CD4-positive, alpha-beta T cell treated with Interleukin-15 for 4 hours (primary cell): ENCODE measurements at places on chromosomes 11 and 22.
A peak's percentile ranks its signal among the peaks of the same experiment; 100 is the strongest.

GRCh38 chr22:37283393-37283937 is 1.2 kb downstream of the CYTH4 start:
- peak; percentile 31 for DNase-seq

GRCh38 chr11:73971175-73971719 is 11.4 kb downstream of the UCP2 start:
- peak; percentile 31 for DNase-seq

DNA sequence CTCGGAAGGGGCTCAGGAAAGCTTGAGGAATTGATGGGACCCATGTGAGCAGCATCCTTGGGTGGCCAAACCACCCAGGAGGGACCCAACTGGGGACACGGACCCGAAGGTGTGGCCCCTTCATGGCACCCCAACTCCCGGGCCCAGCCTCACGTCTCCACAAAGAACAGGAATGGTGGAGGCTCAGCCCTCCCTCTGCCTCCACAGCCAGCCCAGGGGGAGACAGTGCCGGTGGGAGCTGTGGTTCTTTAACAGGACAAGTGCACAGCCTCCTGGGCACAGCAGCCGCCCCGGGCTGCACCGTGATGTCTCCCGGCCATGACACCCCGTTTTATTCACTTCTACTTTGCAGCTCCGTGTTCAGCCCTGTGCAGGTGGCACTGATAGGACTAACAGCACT is 587.2 kb downstream of the BRD1 start:
- DNase-seq = no peak

- no peak for DNase-seq
Measured at GRCh38 chr11:75279273-75279672, 38.7 kb downstream of the TPBGL start.

- DNase-seq = no peak
Measured at GRCh38 chr11:34273099-34273498, 84.7 kb downstream of the ABTB2 start.

GRCh38 chr11:3855808-3856491 is 486 bp downstream of the STIM1 start:
- DNase-seq = no peak

DNA sequence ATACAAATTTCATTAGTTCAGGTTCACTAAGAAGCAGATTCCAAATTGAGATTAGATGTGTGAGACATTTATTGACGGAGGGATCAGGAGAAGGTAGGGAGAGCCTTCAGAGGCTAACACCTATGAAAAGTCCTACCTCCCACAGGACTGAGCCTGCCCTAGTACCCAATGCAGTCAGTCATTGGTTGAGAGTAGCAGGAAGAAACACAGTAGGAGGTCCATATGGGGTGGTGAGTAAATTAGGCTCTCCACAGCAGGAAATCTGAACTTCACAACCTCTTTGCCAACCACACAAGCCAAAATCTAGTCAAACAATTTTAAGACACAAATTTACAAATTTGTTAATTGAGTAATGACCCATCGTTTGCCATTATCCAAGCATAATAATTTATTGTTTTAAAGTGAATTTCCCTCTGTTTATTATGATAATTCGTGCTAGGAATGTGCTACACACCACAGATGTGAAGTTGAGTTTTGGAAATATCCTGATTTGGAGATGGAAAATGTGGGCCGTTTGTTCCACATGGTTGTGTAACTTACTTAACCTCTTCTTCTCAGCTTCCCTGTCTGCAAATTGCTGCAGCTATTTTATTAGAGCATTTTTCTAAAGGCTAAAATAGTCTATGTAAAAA is 542.1 kb downstream of the ETS1 start:
- no peak for DNase-seq

DNA sequence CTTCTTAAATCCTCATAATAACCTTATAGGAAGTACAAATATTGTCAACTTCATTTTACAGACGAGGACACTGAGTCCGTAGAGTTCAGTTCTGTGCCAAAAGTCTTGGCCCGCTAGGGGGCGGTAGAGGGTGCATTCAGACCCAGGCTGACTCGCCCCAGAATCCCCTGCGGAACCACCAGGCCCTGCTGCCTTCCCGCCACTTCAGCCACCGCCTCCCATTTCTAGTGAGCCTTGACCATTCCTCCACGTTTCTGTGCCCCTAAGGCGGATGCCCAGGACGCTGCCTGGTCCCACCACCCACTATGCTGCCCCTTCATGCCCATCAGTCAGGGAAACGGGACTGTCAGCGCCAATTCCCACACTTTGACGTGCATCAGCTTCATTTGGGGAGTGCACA is 19.1 kb downstream of the SYT13 start:
- no peak for DNase-seq

GRCh38 chr22:30865656-30866055 is 102.9 kb downstream of the MORC2 start:
- DNase-seq = no peak

GRCh38 chr22:50189184-50189848 is 3.6 kb downstream of the TRABD start:
- no peak for DNase-seq

GRCh38 chr11:73531386-73531785 is 66.5 kb downstream of the FAM168A start:
- no peak for DNase-seq

- no peak for DNase-seq
Measured at GRCh38 chr11:87263264-87263838, 225.6 kb downstream of the TMEM135 start.

DNA sequence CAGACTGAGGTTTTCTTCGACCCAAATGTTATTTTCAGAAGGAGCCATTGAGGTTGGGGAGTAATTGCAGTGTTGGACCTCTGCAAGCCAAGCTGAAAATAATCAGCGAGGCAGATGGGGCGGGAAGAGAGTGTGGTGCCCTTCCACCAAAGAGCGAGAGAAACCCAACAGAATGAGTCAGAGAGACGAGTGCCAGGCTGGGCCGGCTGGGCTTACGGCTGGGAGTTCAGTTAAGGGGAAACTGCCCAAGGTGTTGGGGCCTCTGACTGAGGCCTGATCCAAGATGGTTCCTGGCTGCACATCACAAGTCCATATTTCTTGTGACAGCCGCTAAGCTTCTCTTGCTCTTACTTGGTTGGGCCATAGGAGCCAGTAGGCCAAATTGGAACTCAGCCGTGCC is 30.4 kb upstream of the CREB3L1 start:
- DNase-seq = no peak

DNA sequence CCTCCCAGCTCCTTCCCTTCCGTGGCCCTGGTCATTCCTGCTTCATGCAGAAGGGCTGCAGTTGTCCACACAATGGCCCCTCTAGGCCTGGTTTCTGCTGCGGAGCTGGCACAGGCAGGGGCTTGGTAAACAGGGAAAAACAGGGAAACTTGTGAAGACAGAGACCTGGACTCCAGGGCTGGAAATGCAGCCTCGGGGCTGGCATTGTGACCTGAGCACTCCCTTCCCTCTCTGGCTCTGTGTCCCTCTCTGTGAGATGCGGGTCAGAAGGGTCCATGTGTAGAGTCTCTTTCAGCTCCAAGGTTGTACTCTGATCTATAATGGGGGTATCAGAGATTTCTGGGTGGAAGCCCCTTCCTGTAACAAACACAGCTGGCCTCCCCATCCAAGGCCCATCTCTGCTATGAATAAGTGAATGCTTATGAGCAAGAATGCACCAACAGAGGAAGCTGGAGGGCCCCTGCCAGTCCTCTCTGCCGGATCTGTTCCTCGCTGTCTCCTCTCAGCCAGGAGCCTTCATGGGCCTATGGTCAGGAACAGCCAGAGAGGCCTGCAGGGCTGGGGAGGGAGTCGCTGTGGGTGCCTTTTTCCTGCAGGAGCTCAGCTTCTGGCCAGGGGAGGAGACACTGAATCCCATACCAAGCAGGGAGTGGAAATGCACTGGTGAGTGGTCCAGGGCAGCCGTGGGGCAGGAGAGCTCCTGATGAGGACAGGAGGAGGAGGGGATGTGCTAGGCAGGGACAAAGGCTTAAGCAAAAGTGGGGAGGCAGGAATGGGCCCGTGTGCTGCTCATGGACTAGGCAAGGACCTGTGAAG is 6.7 kb upstream of the DERL3 start:
- no peak for DNase-seq

DNA sequence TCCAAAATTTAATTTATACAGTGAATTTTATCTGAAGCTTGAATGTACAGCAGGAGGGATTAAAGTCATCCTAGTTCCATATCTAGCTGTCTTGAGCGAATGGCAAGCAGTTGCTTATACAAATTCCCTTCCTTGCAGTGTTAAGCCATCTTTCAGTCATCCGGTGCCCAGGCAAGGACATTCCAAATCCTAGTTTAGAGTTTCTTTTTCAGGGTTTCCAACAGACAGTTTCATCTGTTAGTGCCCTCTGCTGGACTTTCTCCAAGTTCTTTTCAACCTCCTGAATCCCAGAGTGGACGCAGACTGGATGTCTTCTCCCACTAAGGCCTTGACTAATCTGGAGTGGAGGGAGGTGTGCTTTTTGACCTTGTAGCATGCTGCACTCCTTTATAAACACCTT is 45.4 kb downstream of the GRAMD1B start:
- DNase-seq = no peak

DNA sequence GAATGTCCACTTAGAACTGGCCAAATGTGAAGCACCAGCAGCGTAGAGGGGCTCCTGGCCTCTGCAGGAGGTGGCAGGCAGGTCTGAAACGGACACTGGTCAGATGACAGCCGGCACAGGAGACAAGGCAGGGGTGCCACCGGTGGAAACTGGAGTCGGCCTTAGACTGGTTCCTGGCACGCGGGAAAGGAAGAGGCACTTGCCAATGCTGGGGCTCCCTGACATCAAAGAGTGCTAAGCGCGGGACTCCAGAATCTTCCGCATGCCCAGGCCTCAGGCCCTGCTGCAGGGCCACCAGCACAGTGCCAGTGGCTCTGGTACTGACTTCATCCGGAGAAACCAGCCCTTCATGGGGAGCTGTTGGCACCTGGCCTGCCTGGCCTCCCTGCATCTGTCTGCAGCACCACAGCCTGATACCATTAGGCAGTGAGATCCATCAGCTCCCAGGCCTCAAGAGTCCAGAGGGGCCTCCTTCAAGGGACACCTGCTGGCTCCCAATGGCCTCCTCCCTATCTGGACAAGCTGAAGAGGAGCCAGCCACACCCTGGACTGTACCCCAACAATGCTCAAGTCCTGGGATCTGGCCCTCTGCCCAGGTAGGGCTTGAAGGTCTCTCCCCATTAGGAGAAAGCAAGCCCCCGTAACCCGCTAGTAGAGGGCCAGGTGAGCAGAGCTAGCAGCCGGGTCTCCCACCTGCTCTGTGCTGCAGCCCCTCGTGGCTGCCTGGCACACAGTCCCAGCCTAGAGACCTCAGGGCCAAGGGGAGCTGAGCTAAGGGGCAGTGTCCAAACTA is 29.7 kb upstream of the GNB1L start:
- DNase-seq = no peak

DNA sequence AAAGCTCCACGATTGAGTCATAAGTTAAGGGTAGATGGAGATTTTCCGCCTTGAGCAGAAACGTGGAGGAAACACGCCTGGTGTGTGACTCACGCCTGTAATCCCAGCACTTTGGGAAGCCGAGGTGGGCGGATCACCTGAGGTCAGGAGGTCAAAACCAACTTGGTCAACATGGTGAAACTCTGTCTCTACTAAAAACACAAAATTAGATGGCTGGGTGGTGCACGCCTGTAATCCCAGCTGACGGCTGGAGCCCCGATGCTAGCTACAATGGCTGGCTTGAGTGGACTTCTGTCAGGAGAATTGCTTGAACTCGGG is 17.3 kb upstream of the DGCR8 start:
- DNase-seq = no peak

DNA sequence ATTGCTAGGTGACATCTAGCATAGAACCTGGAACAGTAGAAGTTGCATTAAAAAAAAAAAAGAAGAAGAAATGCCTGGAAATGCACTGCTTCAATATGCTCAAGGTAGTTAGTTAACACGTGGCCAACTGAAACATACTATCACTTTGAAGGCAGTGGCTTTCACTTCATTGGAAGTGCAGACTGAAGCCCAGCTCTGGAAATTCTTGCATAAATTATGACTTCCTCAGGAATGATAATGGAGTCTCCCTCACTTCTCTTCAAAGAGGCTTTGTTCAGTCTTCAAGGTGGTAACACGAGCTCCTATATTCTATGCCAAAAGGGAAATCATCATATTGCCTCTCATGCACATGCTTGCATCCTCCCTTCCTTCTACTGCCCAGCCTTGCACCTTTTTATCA is 715.9 kb upstream of the API5 start:
- no peak for DNase-seq

- no peak for DNase-seq
Measured at GRCh38 chr11:64911142-64911541, 5.9 kb downstream of the ATG2A start.

DNA sequence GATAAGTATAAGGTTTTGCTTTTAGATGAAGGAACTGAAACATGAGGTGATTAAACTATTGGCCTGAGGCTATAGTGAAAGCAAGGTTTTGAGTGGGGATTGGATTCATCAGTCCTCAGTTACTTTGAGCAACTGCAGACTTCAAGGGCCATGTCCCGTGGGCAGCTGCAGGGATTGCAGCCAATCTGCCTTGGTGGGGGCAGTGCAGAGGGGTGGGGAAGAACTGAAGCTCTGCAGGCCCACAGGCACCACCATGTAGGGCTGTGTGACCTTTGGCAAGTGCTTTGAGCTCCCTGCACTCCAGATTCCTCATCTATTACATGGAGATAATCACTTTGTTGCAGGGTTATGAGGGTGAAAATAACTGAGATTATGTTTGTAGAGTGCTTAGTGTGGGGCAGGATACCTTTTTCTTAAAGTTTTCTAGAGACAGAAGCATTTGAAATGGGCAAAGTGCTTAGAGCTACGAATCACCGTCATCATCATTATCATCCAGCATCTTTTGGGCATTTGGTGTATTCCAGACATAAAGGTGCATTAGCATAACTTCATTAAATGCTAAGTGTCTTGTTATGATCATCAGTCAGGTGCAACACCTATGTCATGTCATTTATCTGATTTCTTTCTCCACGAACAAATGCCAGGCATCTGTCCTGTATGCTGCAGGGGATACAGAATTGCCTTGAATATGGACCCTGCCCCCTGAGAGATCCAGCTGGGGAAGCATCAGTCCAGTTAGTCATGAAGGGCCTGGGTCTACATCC is 72.1 kb upstream of the TENM4 start:
- DNase-seq = no peak

DNA sequence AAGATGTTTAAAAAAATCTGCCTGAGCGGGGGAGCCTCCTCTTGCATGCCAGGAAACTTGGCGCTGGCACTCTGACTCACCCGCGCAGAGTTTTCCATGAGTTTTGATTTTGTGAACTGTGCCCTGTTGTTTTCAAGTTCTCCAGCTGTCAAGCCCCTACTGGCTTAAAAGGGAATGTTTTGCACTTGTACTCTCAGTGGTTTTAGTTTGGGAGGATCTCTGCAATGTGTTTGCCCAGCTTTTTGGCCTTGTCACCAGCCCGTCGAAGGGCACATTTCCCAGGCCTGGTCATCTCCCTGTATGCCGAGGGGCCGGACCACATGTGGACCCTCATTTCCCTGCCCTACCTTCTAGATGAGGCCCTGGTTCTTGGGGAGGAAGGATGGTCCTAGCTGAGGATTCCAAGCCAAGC is 12.2 kb downstream of the MRGPRF start:
- DNase-seq = no peak

DNA sequence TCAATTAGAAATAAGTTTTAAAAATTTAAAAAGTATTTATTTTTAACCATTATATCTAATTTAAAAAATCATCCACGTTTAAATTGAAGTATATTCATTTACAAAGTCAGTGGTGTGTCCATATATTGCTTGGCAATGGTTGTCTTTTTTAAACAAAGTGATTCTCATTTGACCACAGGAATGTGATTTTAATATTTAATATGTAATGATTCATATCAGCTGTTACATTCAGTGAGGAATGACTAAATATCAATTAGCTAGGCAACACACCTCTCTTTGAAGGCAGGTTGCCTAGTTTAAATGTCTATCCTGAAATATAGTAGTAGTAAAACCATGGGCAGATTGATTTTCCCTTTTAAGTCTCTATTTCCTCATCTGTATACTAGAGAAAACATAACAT is 392.2 kb upstream of the CCDC179 start:
- DNase-seq = no peak
